Mononuclear cell (primary cell): ENCODE measurements at places on chromosomes 16 and 17. TPM values are rescaled to one million over a fixed set of nuclear protein-coding genes. Genes with fewer than 3 reads are reported as not detected.

Gene COG7
- 8.0 TPM for total RNA-seq

Gene FA2H
- 0.42 TPM for total RNA-seq

Gene C17orf67
- 1.5 TPM for total RNA-seq

Gene CTRB1
- not detected for total RNA-seq

Gene C16orf89
- total RNA-seq, result not detected

Gene MRPS7
- 27.1 TPM for total RNA-seq

Gene KRT23
- total RNA-seq, result 0.52 TPM

Gene CD300E
- 64.4 TPM for total RNA-seq

Gene DPEP2
- total RNA-seq, result 17.2 TPM

Gene GAST
- not detected for total RNA-seq

Gene CDH3
- total RNA-seq, result 0.10 TPM

Gene ZDHHC1
- total RNA-seq, result 0.63 TPM

Gene CCT6B
- 2.8 TPM for total RNA-seq
